Suppressor macrophage (primary cell): ENCODE measurements at places on chromosomes 12 and 14.

DNA sequence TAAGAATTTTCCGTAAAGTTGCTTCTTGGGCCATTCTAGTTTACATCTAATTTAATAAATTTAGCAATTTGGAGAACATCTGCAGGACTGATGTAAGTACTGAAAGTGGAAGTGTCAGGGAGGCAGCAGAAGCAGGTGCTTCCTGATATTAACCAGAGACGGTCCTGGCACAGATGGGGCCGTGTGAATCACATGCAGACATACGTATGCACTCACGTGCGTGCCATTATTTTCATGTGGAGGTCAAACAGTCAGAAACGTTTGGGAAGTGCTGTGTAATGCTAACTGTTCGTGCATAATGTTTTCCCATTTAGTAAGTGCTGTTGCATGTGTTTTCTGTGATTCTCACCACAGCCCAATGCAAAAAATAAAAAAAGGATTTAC is 87.8 kb upstream of the DYNC1H1 start:
- DNase-seq: peak; percentile 92

DNA sequence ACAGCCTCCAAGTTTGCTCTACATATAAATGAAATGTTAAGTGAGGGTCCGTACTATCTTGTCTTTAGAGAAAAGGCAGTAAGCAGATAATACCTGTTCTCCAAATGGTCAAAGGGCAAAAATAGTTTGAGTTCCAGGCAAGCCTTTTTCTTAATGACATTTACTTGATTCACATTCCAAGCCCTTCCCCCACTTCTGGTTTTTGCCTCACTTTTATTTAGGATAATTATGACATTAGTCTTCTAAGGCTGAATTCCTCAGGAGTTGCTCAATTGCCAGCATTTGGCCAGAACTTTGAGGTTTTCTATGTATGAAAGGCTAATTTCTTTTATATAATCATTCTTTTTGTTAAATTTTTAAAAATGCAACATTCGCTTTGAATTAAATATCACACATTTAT is 62.5 kb upstream of the DUSP6 start:
- DNase-seq: no peak

DNA sequence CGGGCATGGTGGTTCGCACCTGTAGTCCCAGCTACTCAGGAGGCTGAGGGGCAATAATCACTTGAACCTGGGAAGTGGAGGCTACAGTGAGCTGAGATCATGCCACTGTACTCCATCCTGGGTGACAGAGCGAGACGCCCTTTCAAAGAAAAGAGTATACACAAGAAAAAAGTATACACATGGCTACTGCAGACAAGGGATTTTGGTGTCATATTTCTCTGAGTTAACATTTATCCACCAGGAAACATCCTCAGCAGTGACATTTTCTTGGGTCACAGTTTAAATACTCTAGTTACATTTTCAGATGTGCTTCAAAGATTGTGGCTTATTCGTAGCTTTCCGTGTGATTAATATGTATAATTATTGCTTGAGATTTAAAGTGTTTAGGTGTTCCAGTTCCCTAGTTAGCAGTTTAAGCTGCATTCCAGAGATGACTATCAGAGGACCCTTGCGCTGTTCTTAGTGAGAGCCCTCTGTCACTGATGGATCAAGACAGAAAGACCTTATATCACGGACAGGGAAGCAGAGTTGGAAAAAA is 4.7 kb upstream of the PPP2R5E start:
- DNase-seq: no peak

- DNase-seq: peak; percentile 73
Measured at GRCh38 chr14:50874757-50875156, 2.9 kb downstream of the ABHD12B start.

DNA sequence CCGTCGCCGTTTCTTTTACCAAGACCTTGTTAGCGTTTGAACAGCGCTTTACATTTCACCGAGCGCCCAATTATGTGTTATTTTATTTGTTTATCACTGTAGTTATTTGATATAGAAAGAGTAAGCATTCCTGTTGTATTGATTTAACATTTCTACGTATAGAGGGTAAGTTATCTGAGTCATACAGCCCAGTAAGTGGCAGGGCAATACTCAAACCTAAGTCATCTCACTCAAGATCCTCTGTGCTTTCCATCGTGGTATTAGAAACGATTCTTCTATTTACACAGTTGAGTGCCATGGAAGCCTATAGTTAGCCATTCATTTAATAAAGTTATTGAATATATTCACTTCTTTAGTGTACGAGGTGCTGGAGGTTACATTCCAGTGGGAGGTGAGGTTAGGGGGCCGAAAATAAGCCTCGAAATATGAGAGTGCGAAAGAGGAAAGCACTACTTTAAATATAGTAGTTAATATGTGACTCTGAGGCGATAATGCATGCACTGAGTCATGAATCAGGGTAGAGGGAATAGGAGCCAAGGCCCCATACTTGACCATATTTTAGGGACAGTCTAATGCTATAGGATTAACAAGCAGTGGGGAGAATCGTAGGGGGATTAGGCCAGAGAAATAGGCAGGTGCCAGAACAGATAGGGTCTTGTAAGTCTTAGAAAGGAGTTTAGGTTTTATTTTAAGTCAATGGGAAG is 629 bp downstream of the RAD51AP1 start:
- DNase-seq: no peak

GRCh38 chr12:29148911-29149690 is at the start of gene FAR2:
TSS of gene FAR2 (plus strand) at chr12:29149278. CDS start at chr12:29270450, 121,172 bp downstream.
- peak; percentile 51 for DNase-seq

GRCh38 chr12:85441741-85442140 is 161.7 kb downstream of the ALX1 start:
- no peak for DNase-seq

DNA sequence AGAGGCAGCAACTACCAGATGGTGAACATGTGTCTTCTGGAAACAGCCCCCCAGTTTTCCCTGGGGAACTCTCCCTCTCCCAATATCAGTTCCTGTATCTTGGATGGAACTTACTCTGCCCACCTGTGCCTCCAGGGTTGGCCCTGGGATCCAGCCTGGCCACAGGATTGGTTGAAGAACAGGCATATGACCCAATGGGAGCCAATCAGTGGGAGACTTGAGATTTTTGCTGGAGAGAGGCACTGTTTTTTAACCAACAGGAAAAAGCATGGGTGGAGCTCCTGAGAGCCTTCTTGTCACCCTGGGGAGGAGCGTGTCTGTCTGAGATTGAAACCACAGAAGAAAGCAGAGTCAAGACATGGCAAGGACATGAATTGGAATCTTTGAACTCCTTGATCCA is 33.6 kb upstream of the COX6A1 start:
- DNase-seq: no peak

GRCh38 chr12:120142231-120142877 is 25.8 kb upstream of the RAB35 start:
- no peak for DNase-seq

DNA sequence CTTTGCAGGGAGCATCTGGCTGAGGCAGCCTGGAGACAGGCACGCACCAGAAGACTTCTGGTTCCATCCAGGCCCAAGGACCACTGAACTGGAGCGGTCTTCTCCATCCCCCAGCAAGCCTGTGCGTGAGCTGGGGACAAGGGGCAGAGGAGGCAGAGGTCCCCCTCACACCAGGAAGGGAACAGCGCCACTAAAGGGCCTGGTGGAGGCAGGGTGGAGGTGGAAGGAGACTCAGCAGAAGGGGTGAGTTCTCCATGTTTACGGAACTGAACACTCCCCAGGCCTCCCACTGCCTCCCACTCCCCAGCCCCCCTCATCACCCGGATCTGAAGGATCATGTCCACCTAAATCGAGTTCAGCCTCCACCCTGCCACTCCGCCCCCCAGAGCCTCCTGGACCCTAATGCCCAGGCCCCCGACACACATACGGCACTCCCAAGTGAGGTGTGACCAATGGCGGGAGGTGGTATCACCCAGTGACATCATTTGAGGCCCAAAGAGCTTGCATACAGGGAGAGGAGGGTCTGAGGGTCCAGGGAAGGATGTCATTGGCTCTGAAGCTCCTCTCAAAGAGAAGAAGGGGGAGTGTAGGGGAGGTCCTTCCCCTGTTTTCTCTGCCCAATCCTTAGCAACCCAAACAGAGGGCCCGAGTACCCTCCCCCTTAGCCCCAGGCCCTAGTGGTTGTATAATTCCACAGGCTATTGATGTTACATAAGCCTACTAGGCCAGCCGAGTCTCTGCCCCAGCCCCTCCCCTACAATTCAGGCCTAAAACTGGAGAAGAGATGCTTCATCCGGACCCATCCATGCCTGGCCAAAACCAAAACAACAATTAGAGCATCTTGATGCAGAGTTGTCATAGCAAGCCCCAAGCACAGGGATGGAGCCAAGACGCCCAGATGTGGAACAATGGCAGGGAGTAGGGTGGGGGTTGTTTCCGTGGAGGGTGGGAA is 1.0 kb downstream of the FAIM2 start:
- DNase-seq: no peak

GRCh38 chr12:120759591-120760348 is 34.1 kb downstream of the ACADS start:
- DNase-seq: no peak

GRCh38 chr12:77861317-77861716 is 30.6 kb downstream of the NAV3 start:
- DNase-seq: no peak

DNA sequence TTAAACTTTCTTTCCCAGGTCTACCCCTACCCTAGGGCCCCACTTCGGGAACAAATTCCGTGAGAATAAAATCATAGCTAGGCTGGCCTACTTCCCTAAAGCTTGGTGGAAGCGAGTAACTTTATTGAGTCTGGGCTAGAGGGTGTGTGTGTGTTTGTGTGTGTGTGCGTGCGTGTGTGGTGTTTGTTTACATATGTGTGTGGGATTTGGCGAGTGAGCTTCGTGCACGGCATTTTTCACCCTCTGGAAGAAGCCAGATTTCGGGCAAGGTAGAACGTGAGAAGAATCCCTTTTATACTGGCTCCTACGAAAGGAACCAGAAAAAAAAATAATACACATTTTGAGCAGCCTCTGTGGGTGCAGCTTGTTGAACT is 7.5 kb upstream of the LHX5 start:
- DNase-seq: no peak

GRCh38 chr12:79706156-79706555 is 15.4 kb upstream of the PAWR start:
- no peak for DNase-seq

- no peak for DNase-seq
Measured at GRCh38 chr12:32336261-32336660, 63.1 kb upstream of the FGD4 start.

DNA sequence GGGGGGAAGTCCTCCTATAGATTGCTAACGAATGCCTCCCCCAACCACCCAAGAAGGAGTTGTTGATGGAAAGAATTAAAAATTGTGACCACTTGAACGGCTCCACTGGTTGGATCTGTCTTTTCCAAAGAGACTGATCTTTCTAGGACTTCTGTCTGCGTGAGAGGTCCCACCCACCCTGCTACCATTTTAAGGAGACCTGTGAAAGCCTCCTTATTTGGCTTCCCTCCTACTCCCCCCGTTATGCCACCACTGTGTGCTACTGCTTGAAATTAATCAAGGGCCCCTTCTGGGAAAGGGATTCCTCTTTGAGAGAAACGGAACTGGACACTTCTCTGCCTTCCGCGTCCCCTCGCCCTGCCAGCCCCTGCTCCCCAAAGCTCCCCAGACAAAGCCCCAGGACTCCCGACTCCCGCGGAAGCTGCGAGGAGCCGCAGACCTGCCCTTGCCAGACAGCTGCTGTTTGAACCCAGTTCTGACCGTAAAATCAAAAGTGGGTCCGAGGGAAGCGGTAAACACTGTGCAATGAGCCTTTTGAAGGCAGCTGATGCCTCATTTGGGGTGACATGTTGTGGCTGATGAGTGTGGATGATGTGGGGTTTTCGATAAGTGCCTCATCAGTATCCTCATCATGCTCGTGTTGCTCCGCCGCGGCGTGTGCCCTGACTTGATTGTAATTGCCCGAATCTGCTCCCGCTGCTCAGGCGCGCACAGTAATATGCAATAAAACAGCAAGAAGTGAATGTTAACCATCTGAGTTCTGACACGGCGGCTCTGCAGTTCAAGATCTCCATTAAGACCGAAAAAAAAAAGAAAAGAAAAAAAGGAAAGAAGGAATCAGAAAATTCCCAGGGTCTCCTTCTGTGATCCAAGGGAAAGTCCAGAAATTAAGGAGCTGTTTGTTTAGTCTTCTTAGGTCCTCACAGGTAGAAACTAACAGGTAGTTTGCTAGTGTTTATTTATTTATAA is 48.2 kb downstream of the MBIP start:
- peak; percentile 20 for DNase-seq

DNA sequence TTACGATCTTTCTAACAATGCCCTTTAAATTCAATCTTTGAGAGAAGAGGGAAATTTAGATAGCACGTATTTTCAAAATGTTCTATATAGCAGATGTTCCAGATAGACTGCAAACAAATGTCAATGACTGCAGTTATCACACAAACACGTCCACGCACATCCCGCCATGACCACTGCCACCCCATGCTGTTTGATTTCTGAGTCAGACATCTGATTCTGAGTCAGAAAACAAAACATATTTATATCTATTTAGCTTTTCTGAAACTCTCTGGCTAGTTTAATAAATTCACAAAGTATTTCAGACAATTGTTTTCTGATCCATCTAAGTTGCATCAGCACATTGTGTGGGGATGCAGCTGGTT is 105.9 kb upstream of the BCAT1 start:
- DNase-seq: peak; percentile 49

DNA sequence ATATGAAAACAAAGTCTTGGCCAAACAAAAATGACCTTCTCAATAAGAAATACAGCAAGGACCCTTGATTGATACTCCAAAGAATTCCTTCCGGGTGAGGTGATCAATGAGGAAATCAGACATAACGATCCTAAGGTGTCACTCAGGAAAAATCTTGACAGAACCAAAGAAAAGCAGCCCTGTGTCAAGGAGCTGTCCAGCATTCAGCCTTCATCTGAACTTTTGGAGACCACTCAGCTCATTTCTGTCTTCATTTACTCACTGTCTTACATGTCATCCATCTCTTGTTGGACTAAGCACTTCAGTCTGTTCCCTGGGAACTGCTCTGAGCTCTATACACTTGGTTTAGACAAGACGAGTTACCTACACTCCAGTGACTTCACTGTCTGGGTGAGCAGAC is 179.9 kb downstream of the GRIN2B start:
- no peak for DNase-seq

DNA sequence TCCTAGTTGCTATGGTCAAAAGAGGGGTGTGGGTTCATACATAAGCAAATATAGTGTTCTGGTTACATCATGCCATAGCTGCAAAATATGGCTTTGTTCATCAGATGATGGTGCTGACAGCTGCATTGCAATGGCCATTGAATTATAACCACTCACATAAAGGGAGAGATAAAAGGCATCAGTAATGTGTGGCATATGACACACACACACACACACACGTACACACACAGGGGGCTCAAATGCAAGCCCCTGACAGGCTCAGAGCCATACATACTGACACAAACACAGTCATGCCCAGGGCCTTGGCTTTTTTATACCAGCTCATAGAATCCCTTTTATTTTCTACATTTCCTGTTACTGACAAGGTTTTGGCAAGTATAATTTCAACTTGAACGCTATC is 698.9 kb downstream of the BCL11B start:
- DNase-seq: no peak

- DNase-seq: peak; percentile 58
Measured at GRCh38 chr12:55830601-55831446, 1.4 kb upstream of the DNAJC14 start.

- no peak for DNase-seq
Measured at GRCh38 chr14:34169561-34169960, 218.7 kb upstream of the EGLN3 start.

GRCh38 chr12:92000597-92000996 is 145.0 kb downstream of the BTG1 start:
- DNase-seq: no peak
